ENCODE measurements at places on chromosomes 3 and 15. TPM values are rescaled to one million over a fixed set of nuclear protein-coding genes. Genes with fewer than 3 reads are reported as not detected.

CSTA gene
- not detected for total RNA-seq

CIDEC gene
- total RNA-seq, result not detected

MELTF gene
- 4.8 TPM for total RNA-seq

ZWILCH gene
- 57.8 TPM for total RNA-seq

GOLGA6D gene
- total RNA-seq, result 1.1 TPM

CFAP92 gene
- 1.7 TPM for total RNA-seq

SLC9C1 gene
- 0.41 TPM for total RNA-seq

SSUH2 gene
- not detected for total RNA-seq

ACKR4 gene
- not detected for total RNA-seq

CX3CR1 gene
- total RNA-seq, result 0.03 TPM

GPR87 gene
- total RNA-seq, result not detected

TSPAN3 gene
- 157 TPM for total RNA-seq

SAMMSON gene
- total RNA-seq, result 0.04 TPM

MAGEL2 gene
- total RNA-seq, result 1.1 TPM

CAMK2N2 gene
- total RNA-seq, result 1.5 TPM

FGF12 gene
- 9.6 TPM for total RNA-seq

EPHA3 gene
- total RNA-seq, result 0.33 TPM

EAF2 gene
- 5.5 TPM for total RNA-seq

STXBP5L gene
- total RNA-seq, result 1.5 TPM

SPESP1 gene
- 0.48 TPM for total RNA-seq

LDHAL6B gene
- total RNA-seq, result not detected

OR5K2 gene
- total RNA-seq, result not detected

CCDC174 gene
- 15.6 TPM for total RNA-seq

P3H2 gene
- 72.7 TPM for total RNA-seq

Data from H7 (cell line).